ENCODE measurements at places on chromosomes 3 and 15. TPM values are rescaled to one million over a fixed set of nuclear protein-coding genes. Genes with fewer than 3 reads are reported as not detected.

ACOX2 gene
- 9.3 TPM for total RNA-seq

ZNF385D gene
- total RNA-seq = not detected

GPR176 gene
- 1.0 TPM for total RNA-seq

CDC25A gene
- total RNA-seq = 10.3 TPM

GASK1A gene
- not detected for total RNA-seq

CAND2 gene
- total RNA-seq = 0.12 TPM

MORC1 gene
- total RNA-seq = not detected
